NCI-H524 (cell line): ENCODE measurements at places on chromosomes 1 and 21.

DNA sequence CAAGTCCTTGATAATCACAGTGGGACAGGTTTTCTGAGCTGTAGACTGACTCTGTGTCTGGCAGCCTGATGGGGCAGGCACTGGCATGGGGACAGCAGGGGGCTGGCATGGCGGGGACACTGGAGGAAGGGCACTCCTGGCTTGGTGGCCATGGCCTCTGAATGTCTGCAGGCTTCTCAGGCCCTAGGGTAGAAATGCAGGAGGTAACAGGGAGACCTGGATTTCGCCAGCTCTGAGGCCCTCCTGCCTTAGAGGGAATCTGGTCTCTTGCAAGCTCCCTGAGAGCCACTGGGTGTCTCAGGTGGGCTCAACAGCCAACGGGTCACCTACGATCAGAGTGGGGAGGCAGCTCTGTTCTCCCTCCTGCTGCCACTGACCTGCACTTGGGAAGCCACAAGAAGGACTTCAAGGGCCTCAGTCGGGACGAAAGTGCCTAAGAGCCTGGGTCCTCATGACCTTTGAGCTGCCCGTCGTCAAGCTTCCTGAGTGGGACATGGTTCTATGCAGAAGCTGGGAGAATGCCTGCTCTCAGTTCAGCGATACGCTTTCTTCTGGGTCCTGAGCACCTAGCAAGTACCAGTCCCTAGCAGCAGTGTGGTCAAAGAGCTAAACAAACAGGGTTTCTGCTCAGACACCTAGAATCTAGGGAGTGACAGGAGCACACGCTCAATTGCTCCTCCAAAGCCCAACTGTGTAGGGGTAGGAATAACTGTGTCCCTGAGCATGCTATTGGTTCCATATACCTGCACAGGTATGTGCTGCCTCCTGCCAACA, 569.0 kb downstream of the PTPRU start:
- DNase-seq: no peak

- DNase-seq: no peak
These were observed 55.4 kb downstream of the UBIAD1 start for GRCh38 chr1:11328444-11328843.

DNA sequence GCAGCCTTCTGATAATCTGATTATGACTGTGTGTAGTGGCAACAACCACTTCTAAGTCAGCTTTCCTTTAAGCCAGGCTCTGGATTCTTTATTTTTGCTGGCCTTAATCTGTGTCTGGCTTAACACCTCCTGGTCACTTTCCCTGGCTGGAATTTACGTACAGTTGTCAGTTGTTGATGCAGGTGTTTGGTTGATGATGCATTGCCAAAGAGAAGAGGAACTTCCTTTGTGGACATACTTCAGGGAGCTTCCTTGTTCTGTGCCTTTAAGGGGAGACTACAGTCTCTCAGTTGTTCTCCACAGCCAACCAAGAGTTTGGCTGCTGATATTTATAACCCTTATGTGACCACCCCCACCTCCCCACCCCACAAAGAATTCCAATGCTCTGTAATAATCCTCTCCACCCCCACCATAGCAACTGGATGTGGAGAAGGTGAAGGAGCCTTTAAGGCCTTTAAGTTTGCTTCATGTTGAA, 96.0 kb upstream of the BMP8A start:
- no peak for DNase-seq

- DNase-seq: no peak
These were observed 20.3 kb downstream of the C2CD2 start for GRCh38 chr21:41933313-41934079.

DNA sequence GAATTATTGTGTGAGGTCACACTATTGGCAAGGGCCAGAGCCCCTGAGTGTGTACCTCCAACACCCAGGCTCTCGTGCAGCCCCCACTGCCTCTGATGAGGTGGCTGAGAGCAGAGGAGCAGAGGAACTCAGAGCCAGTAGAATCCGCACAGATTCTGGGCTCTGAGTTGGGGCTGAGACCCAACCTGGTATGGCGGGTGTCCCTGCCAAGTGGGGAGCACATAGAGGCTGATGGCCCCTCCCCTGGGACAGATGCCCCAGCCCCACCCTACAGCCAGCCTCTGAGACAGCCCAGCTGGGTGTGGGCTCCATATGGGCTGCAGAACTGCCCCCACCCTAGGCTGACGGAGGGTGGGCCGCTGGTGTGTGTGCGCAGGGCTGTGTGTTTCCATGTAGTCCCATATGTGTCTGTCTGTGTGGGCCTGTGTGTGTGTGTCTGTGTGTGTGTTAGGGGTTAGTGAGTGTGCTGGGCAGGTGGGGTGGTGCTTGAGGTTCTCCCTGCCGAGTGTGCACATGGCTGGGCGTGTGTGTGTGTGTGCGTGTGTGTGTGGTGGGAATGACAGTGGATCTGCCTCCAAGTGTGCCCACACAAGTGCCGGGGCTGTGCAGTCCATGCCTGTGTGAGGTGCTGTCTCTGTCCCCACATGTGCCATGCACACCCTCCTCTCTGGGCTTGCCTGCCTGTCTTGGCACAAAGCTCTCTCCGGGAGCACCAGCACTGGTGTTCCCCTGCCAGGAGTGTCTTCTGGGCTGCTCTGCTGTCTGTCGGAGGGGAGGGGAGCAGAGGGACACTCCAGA, 24.4 kb downstream of the FOXO6 start:
- DNase-seq: peak; percentile 75

- no peak for DNase-seq
These were observed 38.4 kb downstream of the VCAM1 start for GRCh38 chr1:100757946-100758345.

GRCh38 chr1:220229771-220230170, 42.5 kb downstream of the RAB3GAP2 start:
- no peak for DNase-seq

DNA sequence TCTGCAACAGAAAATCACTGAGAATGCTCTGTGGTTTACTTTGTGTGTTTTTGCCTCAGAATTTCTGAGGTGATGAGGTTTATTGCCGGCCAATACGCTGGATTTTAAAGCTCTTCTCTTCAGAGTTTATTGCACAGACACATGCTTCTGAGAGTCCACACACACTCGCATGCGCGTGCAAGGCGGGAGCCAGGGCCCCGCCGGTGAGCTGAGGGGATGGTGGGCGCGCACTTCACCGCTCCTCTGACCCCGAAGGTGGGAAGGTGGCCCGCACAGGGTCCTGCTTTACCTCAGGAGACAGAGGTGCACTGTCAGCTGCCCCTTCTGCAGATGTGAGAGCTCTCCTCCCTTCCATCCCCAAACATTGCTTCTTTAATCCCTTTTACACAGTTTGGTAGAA, 158.4 kb upstream of the MAGI3 start:
- DNase-seq: no peak

DNA sequence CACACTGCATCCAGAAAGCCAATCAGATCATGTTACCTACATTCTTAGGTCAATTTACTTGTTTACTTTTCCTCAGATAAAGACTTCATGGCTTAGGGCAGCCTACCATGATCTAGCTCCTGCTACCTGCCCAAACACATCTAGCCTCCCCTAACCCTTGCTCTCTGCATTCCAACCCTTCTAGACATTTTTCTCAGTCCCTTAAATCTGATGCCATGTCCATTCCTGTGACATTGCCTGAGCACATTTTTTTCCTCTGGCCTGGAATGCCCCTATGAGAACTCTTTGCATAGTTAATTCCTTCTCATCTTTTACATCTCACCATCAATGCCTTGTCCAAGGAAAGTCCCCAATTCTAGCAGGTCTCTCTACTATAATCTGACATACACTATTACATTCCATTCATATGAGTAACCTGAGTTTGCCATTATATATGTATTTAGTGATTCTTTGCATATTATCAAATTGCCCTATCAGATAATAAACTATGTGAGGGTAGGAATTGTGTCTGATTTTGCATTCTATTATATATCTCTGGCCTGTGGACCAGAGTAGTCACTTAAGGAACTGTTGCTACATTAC, 166.9 kb downstream of the COL11A1 start:
- no peak for DNase-seq

GRCh38 chr1:177340601-177341067, 169.9 kb downstream of the BRINP2 start:
- no peak for DNase-seq

DNA sequence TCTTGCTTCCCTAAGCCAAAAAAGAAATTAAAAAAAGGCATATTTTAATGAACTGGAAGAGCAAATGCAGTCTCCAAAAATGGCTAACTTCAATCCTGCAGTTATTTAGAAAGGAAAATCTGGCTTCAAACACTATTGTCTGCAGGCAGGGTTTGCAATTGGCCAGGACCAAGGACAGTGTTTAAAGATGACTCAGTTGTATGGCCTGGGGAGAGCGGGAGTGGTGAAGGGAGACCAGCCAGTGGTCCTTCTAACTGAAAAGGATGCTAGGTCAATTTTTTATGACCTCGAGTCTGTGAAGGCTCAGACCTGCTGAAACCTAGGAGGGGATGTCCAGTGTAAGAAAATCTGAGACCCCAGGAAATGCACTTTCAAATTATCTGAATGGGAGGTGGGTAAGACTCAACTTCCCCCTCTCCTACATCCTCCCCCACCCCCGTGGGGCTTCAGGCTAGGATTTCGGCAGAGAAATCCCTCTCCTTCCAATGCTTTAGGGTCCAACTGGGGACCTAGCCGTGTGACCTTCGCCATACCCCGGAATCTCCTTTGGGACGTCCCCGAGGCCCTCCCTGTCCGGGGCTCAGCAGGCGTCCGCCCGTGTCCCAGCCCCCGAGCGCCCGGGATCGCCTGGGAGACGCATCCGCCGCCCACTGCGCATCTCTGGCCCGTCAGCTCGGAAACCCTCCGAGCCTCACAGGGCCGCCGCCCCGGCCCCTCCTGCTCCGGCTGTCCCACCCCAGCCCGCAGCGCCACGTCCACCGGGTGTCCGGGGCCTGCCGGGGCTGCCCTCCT, 602 bp upstream of the RIMKLA start:
- no peak for DNase-seq

GRCh38 chr1:200887772-200888348, 6.8 kb upstream of the INAVA start:
- DNase-seq: no peak

DNA sequence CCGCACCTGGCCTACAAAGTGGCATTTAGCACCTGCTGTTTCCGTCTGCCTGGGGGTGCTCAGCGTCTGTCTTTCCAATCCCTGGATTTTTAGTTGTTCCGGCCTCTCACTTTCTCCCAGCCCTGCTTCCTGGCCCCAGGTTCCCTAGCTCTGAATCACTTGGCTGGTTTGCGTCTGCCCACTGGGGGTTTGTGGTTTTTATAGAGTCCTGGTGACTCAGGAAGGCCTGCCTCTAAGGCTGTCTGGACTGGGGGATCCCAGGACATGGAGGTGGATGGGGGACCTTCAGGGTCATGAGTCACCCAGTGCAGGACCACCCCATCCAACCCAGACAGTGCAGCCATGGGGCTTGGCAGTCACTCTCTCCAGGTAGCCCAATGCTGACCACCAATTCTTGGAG, 53.5 kb downstream of the MRPL37 start:
- no peak for DNase-seq

GRCh38 chr21:16570171-16570570, 840.4 kb downstream of the USP25 start:
- no peak for DNase-seq

GRCh38 chr1:94094469-94095111, 26.4 kb downstream of the ABCA4 start:
- no peak for DNase-seq

DNA sequence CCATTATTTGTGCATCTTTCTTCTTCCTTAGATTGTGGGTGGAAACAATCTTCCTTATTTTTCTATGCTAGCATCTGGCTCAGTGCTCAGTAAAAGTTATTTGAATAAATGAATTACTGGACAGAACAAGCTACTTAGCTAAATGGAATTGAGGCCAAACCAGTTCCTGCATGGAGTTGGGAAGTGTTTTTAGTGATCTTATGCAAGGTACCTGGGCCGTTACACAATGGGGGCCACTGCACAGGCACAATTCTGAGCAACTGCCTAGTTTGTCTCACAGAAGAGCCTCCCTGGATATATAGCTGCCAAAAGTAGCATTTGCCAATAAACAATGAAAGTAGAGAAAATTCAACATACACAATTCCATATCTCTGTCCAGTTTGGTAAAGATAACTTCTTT, 27.0 kb upstream of the SERBP1 start:
- DNase-seq: no peak

- no peak for DNase-seq
These were observed 113.1 kb upstream of the COL6A1 start for GRCh38 chr21:45868488-45868887.

GRCh38 chr1:15123270-15123669, 30.3 kb upstream of the TMEM51 start:
- DNase-seq: peak; percentile 41

DNA sequence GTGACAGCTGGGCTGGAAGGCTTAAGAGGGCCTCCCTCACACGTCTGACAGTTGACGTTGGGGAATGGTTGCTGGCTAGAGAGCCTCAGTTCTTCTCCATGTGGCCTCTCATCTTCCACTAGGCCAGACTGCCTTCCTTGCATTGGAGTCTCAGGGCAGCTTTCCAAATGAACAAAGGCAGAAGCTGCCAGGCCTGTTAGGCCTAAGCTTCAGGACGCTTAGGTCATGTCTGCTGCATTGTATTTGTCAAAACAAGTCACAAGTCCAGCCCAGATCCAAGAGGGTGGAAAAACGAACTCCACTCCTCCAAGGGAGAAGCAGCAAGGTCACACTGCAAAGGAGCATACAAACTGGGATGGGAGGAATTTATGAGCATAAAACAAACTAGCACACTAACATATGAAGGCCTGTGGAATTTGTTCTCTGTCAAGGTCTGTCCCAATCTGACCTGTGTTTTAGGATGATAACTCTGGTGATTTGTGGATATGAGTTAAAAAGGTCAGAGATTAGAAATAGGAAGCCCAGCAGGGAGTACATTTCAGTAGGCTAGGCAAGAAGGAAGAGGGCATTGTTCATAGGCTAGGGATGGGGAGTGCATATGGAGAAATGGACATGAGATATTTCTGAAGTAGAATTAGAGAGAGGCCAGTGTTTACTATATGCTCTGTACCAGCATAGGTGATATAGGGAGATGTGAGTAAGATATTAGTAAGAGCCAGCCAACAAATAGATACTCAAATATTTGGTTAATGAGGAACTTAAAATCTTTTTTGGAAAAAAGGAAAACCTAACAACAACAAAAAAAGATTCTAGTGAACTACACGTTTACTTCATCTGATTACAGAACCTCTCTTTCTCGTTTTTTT, 29.1 kb upstream of the CNN3 start:
- peak; percentile 86 for DNase-seq

GRCh38 chr1:177526201-177526600, 355.4 kb downstream of the BRINP2 start:
- no peak for DNase-seq

DNA sequence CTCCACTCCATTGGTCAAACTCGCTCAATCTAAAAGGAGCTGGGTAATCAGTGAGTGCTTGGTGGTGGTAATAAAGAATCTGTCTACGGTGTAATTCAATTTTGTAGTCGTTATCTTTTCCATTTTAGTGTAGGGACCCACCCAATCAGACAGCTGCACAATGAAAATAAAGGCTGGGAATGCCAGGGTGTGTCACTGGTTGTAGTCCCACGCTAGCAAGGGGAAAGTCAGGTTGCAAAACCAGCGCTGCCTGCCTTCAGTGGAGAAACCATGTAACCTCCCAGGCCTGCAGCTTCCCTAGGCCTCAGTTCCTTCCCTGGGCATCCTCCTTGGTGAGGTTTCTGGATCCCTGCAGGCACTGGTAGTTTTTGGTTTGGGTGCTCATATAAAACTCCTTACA, 49.4 kb upstream of the PPP2R5A start:
- no peak for DNase-seq

GRCh38 chr1:111497592-111497991, 5.8 kb downstream of the ADORA3 start:
- DNase-seq: no peak
